Progenitor cell of endocrine pancreas (in vitro differentiated cells): ENCODE measurements at places on chromosomes 12 and 14. TPM values are rescaled to one million over a fixed set of nuclear protein-coding genes. Genes with fewer than 3 reads are reported as not detected.

DNA sequence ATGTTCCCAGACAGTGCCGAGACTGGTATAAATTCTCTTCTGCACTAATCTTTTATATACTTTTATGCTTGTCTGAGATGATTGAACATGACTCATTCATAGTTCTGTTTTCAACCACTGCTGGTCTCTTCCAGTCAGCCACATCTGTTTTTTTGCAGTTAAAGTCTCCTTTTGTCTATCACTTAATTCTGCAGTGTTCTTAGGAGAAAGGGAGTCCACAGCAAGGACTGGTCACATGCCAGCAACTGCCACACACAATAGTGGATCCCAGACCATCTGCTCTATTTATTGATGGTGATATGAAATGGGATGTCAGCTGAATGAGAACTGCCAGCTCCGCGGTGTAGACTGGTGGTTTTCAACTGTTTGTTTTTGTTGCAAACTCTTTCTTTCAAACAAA is 379.8 kb downstream of the MED13L start:
- H3K27me3 ChIP-seq, result no peaks in the 10 kb centered on the region
- DNase-seq, result no peak

- H3K27me3 ChIP-seq, result no peaks in the 10 kb centered on the region
- peaks cover 10% of the 10 kb centered on the region for H3K36me3 ChIP-seq
- H3K4me3 ChIP-seq, result no peak overlapping the region
- peaks cover 11% of the 10 kb centered on the region for H3K4me1 ChIP-seq
- H3K27ac ChIP-seq, result no peak overlapping the region
These were observed 32.3 kb downstream of the LGMN start for GRCh38 chr14:92716131-92716530.

DNA sequence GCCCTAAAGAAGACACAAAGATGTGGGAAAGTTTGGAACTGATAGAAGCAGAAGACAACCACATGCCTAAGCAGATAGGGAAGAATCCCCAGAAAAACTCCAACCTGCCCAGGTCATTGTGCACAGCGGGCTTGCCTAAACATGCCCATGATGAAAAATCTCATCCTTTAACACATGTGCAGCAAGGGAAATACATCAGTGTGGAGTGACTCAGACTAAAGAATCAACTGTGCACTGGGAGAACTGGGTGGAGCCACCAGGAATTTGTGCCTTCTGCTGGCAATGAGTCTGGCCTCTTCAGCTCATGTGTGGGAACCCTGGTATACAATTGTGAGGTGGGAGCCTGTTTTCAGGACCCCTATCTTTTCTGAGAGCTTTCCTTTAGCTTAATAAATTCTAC is 398.5 kb downstream of the FSCB start:
- no peaks in the 10 kb centered on the region for H3K27me3 ChIP-seq
- no peak overlapping the region for H3K27ac ChIP-seq
- no peaks in the 10 kb centered on the region for H3K4me1 ChIP-seq

ALDH1L2 gene
- total RNA-seq, result 0.69 and 1.5 TPM in 2 replicates

NAV3 gene
- 11.5 and 11.7 TPM in 2 replicates for total RNA-seq

STXBP6 gene
- 11.7 and 11.9 TPM in 2 replicates for total RNA-seq

GRCh38 chr12:76020281-76020680 is 11.3 kb downstream of the PHLDA1 start:
- peaks cover 24% of the 10 kb centered on the region for H3K4me1 ChIP-seq
- H3K27me3 ChIP-seq, result peaks cover under 1% of the 10 kb centered on the region
- peak overlapping the region; percentile 69 for H3K27ac ChIP-seq
- DNase-seq, result no peak
- no peaks in the 10 kb centered on the region for H3K36me3 ChIP-seq

HAL gene
- 0.46 and 0.49 TPM in 2 replicates for total RNA-seq

C1QL4 gene
- 0.64 and 0.79 TPM in 2 replicates for total RNA-seq

SARNP gene
- total RNA-seq, result 85.7 and 91.0 TPM in 2 replicates

DNA sequence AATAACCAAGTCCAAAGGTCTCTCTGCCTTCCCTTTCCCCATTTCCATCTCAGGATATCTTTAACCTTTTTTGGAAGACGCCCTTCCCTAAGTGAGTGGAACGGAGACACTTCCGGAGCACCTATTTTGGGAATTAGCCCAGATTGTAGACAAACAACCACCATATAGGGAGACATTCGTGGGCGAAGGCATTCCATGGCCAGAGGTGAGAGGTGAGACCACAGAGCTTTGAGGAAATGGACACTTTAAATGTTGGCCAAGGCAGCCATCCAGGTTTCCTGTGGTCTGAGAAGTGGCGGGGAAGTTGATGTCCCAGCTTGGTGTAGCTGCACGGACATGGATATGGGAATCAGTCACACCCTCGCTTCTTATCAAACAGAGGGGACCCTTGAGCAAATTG is 69.4 kb upstream of the BDKRB2 start:
- H3K27me3 ChIP-seq, result peaks cover 12% of the 10 kb centered on the region
- DNase-seq, result no peak
- peaks cover 4% of the 10 kb centered on the region for H3K4me1 ChIP-seq
- H3K4me3 ChIP-seq, result no peak overlapping the region

DNA sequence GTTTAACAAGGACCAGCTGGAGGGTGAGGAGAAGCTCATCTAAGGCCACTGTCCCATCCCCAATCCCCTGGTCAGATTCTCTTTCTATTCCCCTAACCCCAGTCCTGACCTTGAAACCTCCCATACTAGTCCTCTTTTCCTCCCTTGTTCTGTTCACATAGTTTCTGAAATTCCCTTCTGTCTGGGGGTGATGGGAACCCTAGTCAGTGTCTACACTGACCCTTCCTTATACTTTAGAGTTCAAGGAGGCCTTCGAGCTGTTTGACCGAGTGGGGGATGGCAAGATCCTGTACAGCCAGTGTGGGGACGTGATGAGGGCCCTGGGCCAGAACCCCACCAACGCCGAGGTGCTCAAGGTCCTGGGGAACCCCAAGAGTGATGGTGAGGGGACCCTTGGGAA is 2.4 kb downstream of the MYL6B start:
- H3K4me1 ChIP-seq, result peaks cover 31% of the 10 kb centered on the region
- H3K27ac ChIP-seq, result no peak overlapping the region
- H3K36me3 ChIP-seq, result peaks cover 19% of the 10 kb centered on the region
- H3K27me3 ChIP-seq, result no peaks in the 10 kb centered on the region
- DNase-seq, result no peak

DNA sequence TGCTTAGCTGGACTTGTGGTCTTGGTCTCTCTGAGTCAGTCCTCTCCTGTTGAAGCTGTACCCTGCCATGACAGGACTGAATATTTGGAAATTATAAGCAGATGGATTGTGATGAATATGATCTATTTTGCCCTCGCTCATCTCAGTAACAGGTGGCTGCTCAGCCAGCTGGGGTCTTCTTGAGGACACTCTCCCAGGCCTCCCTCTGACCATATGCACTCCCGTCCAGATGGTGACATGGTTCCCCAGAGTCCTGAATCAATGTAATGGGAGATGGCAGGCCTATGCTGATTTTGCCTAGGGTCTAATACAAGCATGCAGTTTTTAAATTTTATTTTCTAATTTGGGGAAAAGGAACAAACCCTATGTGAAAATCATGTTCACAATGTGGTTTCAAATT is 63.1 kb upstream of the TRHDE start:
- DNase-seq, result no peak
- no peak overlapping the region for H3K4me3 ChIP-seq
- no peaks in the 10 kb centered on the region for H3K36me3 ChIP-seq

GRCh38 chr12:44488180-44488579 is 387.9 kb downstream of the NELL2 start:
- H3K27me3 ChIP-seq, result no peaks in the 10 kb centered on the region
- DNase-seq, result no peak
- no peak overlapping the region for H3K27ac ChIP-seq

DNA sequence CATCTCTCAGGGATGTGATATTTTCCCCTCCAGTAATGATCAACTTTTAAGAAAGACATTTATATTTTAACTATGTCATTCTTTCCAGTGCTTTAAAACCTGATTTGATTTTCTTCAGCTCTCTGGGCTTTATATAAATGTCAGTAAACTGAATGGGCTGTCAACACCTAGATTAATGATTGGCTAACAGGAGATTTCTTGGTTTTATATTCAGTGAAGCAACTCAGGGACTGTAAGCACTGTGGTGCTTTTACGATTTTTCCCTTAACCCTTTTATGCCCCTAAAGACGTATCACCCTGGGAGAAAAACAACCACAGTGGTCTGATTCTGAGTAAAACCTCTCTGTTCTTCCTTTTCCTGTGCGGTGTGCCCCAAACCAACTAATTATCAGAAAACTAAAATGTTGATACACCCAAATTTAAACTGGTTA is 38.0 kb downstream of the PTGER2 start:
- H3K36me3 ChIP-seq, result no peaks in the 10 kb centered on the region
- H3K4me3 ChIP-seq, result no peak overlapping the region
- no peaks in the 10 kb centered on the region for H3K27me3 ChIP-seq
- DNase-seq, result no peak
- peaks cover 17% of the 10 kb centered on the region for H3K4me1 ChIP-seq

DNA sequence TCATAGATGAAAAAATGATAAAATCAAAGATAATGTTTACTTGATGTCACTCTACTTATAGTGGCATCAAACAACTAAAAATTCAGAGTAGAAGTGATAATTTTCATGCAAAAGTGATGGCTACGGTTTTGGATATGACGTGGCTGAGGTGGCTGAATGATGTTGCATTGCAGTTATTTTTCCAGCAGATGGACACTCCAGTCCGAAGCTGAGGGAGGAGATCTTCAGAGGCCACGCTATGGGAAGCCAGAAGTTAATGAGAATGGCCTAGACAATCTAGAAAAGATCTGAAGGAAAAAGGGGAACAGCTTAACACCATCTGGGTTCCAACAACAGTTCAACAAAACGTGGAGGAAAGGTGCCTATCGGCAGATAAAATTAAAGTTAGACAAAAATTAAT is 279.8 kb downstream of the SOX5 start:
- no peak for DNase-seq
- H3K36me3 ChIP-seq, result peaks cover 2% of the 10 kb centered on the region
- no peaks in the 10 kb centered on the region for H3K27me3 ChIP-seq
- H3K27ac ChIP-seq, result no peak overlapping the region

DNA sequence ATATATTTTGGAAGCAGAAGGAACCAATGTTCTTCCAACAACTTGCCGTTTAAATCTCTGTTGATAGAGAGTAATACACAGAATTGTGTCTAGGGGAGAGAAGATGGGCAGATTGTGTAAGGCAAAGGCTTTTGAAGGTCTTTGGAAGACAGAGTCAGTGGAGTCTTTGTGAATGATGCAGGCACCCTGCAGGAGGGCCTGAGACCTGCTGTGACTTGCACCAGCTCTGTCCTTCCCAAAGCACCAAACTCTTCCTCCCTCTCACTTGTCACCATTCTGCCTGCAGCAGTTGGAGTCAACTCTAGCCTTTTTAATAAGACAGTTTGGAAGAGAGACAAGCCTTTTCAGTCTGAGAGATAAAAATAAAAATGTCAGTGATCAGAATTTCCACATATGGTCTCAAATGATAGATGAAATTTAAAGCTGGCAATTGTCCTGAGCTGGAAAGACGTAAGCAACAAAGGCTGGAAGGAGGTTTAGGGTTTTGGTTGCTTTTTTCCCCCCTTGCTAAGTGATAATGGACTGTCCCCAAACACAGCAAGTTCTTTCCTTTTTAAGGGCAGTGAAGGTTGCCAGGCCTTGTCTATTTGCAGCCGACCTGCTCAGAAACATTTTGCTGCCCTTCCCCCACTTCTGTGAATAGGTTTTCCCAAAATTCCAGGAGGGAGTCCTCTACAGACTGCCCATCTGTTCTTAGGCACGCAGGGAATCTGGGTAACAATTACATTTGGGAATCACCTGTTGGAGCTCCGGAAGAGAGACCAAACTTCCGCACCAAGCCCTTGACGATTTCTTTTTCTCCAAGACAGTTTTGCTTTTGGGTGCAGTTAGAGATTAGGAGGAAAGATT is 103.0 kb upstream of the NTF3 start:
- H3K4me1 ChIP-seq, result no peaks in the 10 kb centered on the region
- H3K4me3 ChIP-seq, result no peak overlapping the region
- H3K36me3 ChIP-seq, result no peaks in the 10 kb centered on the region
- no peak overlapping the region for H3K27ac ChIP-seq
- peaks cover 46% of the 10 kb centered on the region for H3K27me3 ChIP-seq

DNA sequence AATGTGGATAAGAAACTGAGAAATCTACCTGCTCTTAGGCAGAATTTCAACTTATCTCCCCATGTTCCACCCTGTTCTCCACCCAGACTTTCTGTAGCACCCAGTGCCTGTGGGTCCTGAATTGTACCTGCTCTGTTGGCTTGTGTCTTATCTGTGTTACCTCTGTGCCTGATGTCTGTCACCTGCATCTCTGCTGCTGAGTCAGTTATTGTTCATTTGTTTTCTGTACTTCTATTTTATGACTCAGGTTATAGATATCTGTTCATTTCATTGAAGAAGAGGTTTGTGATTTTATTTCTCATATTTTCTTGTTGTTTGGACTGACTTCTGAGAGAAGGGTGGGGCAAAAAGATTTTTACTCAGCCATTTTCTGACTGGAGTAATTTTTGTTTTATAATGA is 11.7 kb downstream of the SOCS4 start:
- no peaks in the 10 kb centered on the region for H3K27me3 ChIP-seq
- DNase-seq, result no peak
- H3K4me1 ChIP-seq, result no peaks in the 10 kb centered on the region
- peaks cover 26% of the 10 kb centered on the region for H3K36me3 ChIP-seq

GRCh38 chr14:98951521-98952152 is 320.4 kb downstream of the BCL11B start:
- no peak for DNase-seq
- no peaks in the 10 kb centered on the region for H3K4me1 ChIP-seq
- H3K27ac ChIP-seq, result no peak overlapping the region
- no peaks in the 10 kb centered on the region for H3K36me3 ChIP-seq

GRCh38 chr12:113831016-113831415 is 135.1 kb downstream of the RBM19 start:
- no peak overlapping the region for H3K4me3 ChIP-seq
- peaks cover 9% of the 10 kb centered on the region for H3K4me1 ChIP-seq
- H3K27me3 ChIP-seq, result peaks cover 18% of the 10 kb centered on the region
- H3K36me3 ChIP-seq, result peaks cover 1% of the 10 kb centered on the region
- no peak for DNase-seq

KLRC3 gene
- not detected in 2 replicates for total RNA-seq

DNA sequence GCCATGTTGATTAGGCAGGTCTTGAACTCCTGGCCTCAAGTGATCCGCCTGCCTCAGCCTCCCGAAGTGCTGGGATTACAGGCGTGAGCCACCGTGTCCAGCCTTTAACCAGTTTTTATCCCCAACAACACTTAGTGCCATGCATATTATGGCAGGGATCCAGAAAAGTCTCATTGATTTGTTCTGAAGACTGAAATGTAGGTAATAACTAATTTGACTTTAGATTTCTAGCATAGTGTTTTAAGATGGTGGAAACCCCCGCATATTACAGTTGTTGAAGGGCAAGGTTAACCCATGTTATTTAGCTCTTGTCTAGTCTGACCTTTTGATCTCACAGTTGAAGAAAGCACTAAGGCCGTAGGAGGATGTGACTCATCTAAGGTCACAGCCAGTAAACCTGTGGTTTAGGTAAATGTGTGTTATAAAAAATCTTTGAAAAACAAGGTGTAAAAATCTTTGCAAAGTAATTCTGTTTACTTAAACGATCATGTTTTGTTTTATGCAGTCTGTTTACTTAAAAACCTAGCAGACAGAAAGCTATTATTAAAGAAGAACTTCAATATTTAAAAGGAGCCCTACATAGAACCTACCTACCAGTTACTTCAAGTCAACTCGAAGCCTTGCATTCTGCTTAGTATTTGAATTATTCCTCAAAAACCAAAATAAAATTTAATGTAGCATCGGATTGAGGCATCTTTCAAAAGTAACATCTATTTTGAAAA is 24.8 kb downstream of the BICDL1 start:
- H3K4me1 ChIP-seq, result peaks cover 3% of the 10 kb centered on the region
- no peak overlapping the region for H3K27ac ChIP-seq
- H3K36me3 ChIP-seq, result no peaks in the 10 kb centered on the region

- no peaks in the 10 kb centered on the region for H3K36me3 ChIP-seq
- DNase-seq, result no peak
- H3K4me1 ChIP-seq, result no peaks in the 10 kb centered on the region
These were observed 132.3 kb upstream of the CRY1 start for GRCh38 chr12:107225635-107226034.

FZD10 gene
- 0.24 and 0.73 TPM in 2 replicates for total RNA-seq

RPS6KL1 gene
- 3.5 and 5.4 TPM in 2 replicates for total RNA-seq

KRT74 gene
- not detected in 2 replicates for total RNA-seq

RAP1B gene
- total RNA-seq, result 81.8 and 83.6 TPM in 2 replicates
